ENCODE measurements at places on chromosomes 1 and 21.
A peak's percentile ranks its signal among the peaks of the same experiment; 100 is the strongest.

DNA sequence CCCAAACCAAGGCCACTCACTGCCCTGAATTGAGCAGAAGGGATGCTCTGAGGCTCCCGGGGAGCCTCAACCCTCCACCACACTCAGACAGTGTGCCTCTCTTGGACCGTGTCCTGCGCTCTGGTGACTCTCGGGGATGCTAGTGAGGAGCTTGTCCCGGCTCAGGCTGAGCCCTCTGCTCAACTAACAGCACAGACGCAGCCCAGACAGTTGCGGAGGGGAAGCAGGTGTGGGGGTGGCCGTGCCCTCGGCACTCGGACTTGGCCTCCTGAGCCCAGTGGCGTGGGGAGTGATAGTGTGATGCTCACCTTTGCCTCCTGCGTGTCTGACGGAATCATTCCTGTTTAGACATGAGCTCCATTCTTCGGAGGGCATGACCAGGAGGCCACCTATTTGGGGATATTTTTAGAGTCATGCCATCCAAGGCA, 15.4 kb upstream of the SLC19A1 start:
- DNase-seq: peak; percentile 73

DNA sequence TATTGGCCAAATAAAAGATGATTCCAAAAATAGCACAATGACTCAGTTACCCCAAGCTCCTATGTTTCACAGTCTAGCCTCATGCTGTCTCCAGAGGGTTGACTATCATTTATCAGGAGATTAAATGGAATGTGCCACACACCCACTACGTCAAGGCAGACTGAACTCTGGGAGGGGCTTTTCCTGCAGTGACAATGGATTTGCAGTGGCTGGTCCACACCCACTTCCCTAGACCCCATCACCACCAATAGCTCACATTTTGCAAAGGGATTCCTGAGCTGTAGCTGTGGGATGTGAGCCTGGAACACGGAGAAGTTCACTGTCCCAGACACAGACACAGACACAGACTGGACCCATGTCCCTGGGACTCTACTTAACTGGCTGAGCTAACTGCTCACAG, 77.1 kb downstream of the HLCS start:
- no peak for DNase-seq

DNA sequence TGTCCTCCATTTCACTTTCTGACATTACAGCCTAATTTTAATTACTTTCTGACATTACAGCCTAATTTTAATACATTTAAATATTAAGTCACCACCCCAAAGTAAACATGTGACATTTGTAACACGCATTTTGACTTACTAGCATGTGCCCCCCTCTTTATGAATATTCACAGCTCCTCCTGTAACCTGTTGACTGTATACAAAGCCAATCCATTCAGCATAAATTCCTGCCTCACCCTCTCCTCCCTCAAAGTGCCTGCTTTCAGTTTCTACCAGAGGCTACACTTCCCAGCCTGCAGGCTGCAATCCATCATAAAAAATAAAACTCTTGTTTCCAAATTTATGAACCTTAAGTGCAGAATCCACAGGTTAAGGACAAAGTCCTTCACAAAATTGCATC, 39.5 kb downstream of the ANP32E start:
- no peak for DNase-seq

DNA sequence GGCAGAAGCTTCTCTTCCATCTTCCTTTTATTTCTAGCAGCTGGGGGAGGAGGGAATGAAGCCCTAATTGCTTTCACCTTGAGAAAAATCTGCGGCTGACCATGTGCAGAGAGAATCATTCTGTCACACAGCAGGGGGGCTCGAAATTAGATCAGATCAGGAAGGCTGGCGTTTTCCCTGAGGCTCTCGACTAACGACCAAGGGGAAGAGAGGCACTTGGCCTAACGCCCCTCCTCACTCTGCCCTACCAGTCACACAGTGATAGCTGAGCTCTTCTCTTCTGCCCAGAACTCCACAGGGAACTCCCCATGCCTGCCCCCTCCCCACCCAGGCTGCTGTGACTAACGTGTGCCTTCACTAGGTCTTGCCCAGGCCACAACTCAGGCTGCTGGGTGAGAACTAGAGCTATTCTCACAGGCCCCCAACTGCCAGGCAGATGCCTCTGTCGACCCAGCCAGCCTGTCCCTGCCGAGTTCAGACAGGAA, 26.5 kb upstream of the KHDRBS1 start:
- no peak for DNase-seq

- no peak for DNase-seq
These were observed 37.2 kb upstream of the NPL start for GRCh38 chr1:182752077-182752988.

DNA sequence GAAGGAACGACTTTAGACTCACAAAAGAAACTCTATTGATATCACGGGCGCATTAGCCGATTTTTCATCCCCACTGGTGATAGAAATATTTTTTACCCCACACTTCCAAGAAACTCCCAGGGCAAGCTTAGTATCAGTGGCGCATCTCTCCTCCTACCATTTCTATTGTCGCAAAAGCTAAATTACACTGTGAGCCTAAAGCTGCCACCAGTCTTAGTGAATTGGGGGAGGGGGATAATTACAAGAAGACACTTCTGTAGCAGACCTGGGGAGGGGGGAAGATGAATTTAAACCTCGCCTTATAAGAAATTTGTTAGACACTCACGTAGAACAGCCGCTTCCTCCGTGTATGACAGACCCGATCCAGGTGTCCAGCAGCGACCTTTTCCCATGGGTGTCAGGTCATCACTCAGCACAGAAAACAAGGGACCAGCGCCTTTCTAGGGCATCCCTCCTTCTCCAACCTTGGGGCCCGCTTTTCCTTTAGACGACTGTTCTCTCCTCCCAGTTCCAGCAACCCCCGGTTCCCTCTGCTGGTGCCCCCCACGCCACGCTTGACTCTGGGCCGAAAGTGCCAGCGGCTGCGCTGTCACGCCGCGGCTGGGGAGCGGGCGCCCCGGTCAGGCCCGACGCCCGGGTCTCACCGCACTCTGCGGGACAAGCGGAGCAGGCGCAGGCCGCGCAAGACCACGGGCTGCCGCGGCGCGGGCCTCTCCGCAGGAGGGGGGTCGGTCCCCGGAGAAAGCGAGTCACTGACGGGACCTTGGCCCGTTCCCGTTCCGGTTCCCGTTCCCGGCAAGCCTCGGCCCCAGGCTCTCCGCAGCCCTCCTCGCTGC, 821 bp downstream of the PHC2 start:
- DNase-seq: peak; percentile 78

DNA sequence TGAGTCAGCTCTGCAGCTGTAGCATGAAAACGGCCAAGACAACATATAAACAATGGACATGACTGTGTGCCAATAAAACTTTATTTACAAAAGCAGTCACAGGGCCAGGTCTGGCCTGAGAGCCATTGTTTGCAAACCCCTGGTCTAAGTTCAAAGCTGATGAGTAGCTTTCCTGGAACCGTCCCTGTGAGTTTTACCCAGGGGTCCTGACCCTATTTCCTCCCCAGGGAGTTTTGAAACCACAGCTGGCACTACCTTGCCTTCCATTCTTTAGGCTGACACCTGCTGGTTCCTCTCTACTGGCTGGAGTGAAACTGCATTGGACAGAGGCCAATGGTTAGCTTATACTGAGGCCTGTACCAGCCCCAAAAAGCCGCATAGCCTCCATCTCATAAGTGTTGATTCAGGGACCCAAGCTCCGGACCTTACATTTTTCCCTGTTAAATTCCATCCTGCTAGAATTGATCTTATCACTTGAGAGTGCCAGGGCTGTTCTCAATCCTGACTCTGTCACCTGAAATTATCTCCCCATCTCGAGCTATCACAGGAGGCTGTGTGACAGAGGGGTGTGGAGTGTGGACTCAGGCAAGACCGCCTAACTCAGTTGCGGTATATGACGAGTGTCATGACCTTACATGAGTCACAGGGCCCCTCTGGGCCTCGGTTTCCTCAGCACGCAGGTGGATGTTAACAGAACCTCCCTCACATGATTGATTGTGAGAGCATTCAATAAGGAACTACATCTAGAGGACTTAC, 343.6 kb downstream of the NPHP4 start:
- DNase-seq: no peak

- no peak for DNase-seq
These were observed 158.0 kb upstream of the CACYBP start for GRCh38 chr1:174841747-174842146.

DNA sequence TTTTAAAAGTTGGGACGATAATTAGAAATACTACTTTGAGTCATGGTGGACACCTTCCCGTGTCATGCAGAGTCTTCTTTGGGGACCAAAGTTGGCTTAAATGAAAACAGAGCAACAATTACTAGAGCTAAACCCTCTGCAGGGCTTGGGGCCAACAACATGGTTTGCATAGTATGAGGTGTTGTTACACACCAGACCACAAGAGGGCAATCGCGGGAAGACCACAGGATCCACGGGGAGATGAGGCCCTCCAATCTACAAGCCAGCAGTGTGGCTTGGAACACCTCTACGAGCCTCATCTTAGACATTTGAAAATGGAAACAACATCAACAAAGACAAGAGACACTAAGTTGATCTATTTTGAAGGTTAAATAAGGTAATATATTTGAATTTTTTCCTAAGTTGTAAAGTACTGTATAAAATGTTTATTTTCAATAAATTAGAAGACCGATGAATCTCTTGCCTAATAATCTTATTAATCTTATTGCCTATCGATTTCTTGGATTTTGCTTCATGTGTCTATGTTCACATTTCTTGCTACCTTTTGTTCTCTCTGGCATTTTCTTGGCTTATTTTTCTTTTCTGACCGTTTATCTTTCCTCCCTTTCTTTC, 8.2 kb upstream of the SMCP start:
- DNase-seq: no peak

- no peak for DNase-seq
These were observed 47.4 kb downstream of the ACTN2 start for GRCh38 chr1:236733653-236734052.

- no peak for DNase-seq
These were observed 378.9 kb downstream of the PLPP3 start for GRCh38 chr1:56200442-56200841.

- DNase-seq: no peak
These were observed 198.1 kb upstream of the ST6GALNAC5 start for GRCh38 chr1:76669131-76669530.

DNA sequence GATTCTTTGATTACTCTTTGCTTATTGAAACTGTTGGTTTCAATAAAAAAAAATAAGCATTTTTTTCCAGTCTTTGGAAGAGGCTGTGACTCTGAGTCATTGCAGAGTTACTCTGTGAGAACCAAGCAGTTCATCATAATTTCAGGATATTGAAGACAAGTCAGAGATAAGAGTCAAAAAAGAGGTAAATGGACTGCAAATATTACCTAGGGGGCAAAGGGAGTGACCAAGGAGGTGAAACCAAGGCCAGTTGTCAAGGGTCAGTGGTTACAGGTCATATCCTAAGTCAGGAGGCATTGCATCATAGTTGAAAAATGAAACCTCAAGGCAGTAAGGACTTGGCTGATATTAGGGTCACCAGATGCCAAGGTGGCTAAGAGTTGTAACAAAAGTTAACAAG, 597.1 kb upstream of the USP24 start:
- DNase-seq: no peak

DNA sequence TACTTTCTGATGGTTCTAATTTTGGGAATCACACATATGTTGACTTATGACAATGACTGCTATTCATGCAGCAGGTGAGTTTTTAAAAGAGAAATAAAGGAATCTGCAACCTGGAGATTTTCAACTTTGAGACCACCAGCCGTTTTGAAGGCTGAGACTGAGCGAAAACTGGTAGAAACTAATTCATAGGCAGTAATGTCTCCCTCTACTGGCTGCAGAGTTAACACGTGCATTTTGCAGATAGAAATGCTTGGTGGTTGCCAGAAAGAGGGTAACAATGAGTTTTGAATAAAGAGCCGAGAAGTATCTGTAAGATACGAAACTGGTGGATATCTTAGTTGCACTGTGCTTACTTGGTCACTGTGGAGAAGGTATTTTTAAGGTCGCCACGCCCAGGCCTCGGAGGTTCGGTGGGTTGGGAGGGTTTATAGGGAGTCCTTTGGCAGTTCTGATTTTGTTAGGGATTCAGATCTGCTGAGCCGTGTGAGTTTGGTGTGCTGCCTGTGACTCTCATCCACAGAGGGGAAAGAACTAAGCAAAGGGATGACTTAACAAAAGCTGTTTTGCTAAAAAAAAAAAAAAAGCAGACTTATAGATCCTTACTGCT, 83.0 kb downstream of the RYR2 start:
- DNase-seq: no peak

- no peak for DNase-seq
These were observed 476.7 kb upstream of the CAMK1G start for GRCh38 chr1:209106861-209107260.

DNA sequence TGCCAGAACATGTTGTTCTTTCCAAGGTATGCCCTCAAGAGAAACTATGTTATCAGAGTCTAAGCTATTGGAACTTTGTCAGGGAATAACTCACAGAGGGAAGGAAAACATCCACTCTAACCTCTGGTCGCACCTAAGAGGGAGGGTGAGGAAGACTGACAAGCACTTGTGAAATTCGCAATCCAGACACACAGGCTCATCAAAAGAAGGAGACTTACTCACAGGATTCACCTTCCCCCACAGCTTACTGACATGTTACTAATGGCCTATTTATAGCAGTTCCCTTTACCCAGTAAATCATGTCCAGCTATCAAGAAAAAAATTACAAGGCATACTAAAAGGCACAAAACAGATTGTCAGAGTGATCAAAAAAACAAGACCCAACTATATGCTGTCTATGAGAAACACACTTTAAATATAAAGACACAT, 36.9 kb downstream of the WDR64 start:
- no peak for DNase-seq

- no peak for DNase-seq
These were observed 38.4 kb downstream of the VAV3 start for GRCh38 chr1:107926436-107927080.
